ENCODE measurements at places on chromosomes 6 and 20.

- no peak for DNase-seq
Measured at GRCh38 chr6:127291495-127291894, 24.8 kb downstream of the RNF146 start.

- DNase-seq: no peak
Measured at GRCh38 chr20:10573951-10574339, 99.9 kb downstream of the JAG1 start.

GRCh38 chr6:63997734-63998133 is 362.1 kb downstream of the PHF3 start:
- DNase-seq: no peak

DNA sequence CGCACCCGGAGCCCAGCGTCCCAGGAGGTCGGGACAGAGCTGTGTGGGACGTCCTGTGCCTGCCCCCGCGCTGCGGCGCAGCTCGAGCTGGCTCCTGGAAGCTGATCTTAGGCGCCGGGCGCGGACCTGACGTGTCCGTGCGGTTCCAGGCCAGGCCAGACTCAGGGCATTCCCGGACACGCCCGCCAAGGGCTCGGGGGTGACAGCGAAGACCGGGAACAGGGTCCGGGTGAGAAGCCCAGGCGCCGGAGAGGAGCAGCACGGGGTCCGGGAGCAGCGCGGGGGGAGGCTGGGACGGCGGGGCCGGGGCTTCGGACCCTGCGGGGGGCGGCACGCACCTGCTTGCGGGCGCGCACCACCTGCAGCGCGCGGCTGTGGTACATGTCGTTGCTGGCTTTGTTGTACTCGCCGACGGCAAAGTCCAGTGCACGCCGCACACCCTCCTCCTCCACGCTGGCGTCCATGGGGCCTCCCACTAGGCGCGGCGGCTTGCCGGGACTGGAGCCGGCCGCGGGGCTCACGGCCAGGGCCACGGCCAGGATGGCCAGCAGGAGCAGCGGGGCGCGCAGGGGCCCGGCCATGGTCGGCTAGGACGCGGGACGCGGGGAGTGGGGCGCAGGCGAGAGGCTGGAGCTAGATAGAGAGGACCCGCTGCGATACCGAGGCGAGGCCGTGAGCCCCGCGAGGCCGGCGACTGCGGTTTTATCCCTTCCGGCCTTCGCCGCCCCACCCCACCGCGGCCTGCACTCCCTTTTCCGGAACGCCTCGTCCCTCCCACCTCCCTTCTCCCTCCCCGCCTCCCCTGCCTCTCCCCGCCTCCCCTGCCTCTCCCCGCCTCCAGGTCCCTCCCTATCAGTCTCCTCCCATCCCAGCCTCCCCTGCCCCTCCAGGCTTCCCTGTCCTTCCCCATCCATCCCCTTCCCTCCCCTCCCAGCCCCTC is at the start of gene CST3:
Gene CST3, minus strand, starts transcription at position 674 of the 940 bp plus-strand sequence. Its CDS starts 93 bp downstream, at position 581.
- no peak for DNase-seq

DNA sequence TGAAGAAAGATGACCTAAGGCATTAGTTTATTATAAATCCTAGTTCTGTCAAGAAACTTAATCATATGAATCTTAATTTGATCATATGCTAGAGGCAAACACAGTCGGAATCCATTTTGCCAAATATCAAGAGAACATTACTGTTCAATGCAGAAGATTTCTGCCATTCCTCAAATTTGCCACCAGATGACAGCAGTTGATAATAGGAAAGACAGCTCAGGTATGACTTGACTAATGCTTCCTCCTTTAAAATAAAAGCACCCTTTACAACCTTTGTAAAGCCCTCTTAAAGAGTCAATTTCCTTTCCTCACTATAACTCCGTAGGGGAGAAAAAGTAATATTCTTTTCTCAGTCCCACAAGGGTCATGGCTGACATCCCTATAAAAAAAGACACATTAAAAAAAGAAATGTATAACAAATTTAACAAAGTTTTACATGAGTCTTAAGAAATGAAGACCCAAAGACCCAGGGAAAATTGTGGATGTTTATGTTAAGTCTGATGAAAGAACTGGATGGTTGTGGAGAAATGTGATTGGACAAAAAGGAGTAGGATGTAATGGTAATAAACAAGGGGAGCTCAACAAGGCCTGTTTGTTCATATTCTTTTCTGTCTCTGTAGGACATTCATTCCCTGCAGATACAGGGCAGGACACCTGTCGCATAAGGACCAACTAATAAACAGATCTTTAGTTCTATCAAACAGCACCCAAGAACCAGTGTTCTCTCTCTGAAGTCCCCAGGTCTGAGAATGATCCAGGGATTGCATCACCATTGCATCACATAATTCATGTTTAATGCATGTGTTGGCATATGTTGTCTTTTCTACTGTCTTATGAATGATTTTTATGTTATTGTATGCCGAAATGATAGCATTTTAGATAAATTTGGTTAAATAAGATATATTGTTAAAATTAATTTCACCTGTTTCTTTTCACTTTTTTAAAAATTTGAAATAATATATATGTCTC is 23.0 kb upstream of the IL17A start:
- DNase-seq: no peak
